Fibroblast of pulmonary artery (primary cell): ENCODE measurements at places on chromosomes 5 and 9.

DNA sequence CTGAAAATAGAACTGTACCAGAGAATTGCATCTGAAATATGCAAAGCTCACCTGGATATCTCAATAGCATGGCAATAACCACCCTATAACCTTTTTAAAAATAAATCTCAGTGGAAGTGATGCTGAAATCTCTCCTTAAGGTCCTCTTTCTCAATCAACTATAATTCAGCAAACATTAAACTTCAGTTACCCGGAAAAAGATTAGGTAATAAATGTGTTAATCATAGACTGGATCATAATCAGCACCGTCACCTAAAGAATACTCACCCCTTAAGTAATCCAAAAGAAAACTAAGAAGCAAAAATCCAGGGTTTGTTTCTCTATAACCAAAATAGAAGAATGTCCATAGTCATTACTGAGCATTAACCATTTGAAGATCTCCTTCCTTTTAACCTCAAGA is 44.3 kb upstream of the DENND4C start:
- no peak for DNase-seq

DNA sequence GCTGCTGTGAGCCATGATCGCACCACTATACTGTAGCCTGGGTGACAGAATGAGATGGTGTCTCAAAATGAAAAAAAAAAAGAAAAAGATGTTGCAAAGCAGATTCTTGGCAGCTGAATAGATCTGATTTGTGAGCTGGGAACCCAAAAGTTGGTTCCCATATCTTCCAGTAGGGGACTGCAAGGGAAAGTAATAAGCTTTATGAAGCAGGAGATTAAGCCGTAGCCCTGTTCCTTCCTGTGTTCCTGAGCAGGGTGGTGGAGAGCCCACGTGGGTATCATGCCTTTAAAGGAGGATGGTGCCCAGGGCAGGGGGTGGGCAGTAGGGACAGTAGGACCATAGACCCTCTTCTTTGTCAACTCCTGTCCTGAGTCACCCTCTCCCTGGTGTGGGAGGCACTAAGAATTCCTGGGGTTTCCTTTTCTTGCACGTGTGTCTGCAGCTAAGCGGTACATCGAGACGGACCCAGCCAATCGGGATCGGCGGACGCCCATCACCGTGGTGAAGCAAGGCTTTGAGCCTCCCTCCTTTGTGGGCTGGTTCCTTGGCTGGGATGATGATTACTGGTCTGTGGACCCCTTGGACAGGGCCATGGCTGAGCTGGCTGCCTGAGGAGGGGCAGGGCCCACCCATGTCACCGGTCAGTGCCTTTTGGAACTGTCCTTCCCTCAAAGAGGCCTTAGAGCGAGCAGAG is 37.9 kb downstream of the STOM start:
- peak; percentile 67 for DNase-seq

DNA sequence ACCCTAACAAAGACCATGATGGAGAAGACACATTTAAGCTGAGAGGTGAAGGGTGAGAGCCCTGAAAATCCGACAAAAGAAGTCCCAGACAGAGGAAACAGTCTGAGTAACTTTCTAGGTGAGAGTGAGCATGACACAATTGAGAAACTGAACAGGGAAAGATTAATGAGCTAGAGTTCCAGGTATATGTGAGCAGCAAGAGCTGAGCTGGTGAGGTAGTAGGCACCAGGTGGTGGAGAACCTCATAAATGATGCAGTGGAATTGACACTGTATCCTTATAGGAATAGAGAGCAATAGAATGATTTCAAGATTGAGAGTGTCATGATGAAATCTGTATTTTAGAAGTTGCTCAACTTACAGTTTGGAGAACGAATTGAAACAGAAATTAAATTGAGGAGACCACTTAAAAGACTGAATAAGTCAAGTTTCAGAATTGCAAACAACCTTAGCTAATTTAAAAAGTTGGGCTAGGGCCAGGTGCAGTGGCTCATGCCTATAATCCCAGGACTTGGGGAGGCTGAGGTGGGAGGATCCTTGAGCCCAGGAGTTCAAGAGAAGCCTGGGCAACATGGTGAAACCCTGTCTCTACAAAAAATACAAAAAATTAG is 89.8 kb downstream of the NREP start:
- no peak for DNase-seq

DNA sequence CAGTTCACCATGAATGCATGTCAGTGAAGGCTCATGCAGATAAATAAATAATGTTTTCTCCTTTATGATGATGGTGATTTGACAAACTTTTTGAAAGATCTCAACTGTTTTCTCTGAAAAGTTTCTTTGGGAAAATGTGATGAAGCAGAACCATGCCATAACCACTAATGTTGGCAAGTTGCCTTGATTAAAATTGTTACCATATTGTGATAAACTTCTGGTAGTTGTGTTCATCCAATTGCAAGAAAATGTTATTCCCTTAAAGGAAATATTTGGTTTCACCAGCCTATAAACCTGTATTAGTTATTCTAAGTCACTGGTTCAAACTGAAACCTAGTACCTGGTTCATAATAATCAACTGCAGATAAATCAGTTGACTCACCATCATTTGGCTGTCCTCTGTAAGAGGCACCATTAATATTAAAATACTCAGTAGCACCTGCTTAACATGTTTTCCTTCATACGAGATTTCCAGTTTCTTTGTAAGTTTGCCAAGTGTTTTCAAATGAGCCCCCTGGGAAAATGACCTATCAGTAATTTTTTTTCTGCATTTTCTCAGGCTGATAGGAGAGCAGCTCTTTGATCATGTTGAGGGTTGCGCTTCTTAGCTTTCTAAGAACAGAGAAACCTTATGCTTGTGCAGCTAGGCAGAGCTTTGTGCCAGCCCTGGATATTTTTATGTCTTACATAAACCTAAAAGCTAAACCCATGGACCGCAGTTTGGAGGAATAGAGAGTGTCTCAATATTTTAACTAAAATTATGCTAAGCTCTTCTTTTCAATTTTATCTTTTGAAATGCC is 88.0 kb downstream of the LURAP1L start:
- DNase-seq = no peak

DNA sequence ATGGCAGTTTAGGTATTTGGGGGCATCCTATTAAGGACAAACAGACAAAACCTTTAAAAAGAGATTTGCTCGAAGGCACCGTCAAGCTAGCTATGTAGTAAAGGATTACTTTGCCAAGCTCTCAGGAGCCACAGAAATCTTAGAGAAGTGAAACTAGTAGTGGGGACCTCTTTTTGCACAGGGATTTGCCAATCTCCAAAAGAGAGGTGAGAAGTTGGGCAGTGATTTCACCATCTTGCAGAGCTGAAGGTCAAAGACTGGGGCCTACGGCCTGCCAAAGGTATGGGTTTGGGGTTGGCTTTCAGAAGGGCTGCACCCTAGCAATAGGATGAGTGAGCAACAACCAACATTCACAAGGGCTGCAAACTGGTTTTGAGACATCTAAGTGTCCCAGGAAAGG is 1.6 kb upstream of the FCN1 start:
- no peak for DNase-seq

DNA sequence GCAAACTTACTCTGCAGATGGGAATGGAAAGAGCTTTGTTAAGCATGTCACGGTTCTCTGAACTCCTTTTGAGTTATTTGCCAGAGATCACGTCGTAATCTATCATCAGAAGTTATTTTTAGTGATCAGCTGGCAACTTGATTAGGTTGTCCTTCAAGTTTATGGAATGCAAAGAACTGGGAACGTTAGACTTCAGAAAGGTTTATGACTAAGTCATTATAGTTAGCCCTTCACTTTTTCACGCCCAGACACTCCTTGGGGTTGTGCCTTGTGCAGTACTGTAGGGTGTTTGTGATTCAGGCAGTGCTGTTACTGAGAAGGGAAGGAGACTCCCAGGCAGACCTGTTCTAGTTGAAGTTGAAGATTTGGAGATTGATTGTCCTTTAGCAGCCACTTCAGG is 26.8 kb upstream of the PHF2 start:
- no peak for DNase-seq

DNA sequence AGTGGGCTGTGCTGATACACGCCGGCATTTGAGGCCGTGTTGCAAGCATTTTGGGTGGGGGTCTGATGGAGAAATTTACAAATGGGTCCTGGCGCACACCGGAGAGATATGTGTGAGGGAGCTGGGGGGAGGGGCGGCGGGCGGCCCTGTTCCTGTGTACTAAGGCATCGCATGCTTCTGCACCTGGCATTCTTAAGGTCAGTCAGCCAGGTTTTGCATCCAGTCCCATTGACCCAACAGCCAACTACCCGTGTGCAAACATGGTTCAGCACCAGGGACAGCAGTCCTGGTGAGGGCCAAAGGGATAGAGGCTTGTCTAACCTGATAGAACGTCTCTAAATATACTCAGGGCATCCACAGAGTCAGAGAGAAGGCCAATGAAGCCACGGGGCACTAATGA is 839 bp downstream of the GABRG2 start:
- DNase-seq = peak; percentile 7

DNA sequence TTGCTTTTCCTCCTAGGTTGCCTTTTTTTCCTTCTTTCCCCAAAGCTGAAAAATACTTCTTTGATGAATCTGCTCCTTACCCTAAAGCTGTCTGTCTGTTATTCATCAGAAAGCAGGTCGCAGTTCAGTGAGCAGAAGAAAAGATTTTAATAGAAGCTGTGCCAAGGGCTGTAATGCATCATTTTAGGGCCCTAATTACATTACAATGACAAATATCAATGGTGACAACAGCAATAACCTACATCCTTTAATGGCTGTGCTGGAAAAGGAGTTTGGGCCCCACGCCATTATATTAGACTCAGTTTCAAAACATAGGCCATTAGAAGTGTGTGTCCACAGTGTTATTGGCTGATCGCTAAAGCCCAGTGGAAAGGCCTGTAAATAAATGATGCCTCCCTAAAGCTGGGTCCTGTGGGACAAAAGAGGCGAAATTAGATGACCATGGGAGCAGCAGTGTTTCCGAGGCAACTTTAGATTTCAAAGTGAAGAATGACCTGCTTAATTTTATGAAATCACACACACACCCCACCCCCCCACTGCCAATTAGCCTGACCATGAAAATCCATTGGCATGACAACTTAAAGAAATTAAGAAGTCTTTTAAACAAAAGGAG is 38.4 kb downstream of the TLE4 start:
- DNase-seq = no peak

GRCh38 chr9:18472841-18473251 is 1.1 kb upstream of the ADAMTSL1 start:
- no peak for DNase-seq

GRCh38 chr9:132525308-132526023 is 56.9 kb upstream of the BARHL1 start:
- no peak for DNase-seq

- no peak for DNase-seq
Observed at GRCh38 chr5:179890751-179891682, 16.7 kb downstream of the TBC1D9B start.

- DNase-seq = peak; percentile 1
Observed at GRCh38 chr5:103174147-103174546, 54.0 kb downstream of the PPIP5K2 start.

DNA sequence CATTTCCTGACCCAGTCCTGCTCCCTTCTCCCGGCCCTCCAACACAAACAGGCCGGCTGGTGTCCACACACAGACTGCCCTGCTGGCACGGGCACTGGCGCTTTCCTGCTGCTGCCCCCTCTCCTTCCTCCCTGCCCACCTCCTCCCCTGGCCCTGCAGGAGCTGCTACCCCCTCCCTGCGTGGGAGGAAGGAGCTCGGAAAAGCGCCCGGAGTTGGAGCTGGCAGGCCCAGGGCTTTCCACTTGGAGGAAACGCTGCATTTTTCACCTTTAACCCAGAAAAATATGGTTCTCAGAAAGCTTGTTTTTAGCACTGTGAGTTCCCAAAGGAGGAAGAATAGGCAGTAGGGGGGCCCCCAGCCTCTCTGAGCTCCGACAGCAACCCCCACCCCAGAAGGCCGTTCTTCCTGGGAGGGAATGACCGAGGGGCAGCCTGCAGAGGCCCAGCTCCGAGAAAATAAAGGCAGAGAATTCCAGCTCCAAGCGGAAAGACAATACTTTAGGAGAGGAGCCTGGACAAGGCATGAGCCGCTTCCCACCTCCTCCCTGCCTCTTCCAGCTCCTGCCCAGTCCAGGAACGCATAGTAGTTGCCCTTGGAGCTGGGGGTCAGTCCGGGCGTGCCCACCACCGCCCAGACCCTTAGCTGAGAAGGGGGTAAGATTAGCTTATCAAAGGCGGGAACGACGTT is 88.9 kb downstream of the LIFR start:
- DNase-seq = peak; percentile 88

DNA sequence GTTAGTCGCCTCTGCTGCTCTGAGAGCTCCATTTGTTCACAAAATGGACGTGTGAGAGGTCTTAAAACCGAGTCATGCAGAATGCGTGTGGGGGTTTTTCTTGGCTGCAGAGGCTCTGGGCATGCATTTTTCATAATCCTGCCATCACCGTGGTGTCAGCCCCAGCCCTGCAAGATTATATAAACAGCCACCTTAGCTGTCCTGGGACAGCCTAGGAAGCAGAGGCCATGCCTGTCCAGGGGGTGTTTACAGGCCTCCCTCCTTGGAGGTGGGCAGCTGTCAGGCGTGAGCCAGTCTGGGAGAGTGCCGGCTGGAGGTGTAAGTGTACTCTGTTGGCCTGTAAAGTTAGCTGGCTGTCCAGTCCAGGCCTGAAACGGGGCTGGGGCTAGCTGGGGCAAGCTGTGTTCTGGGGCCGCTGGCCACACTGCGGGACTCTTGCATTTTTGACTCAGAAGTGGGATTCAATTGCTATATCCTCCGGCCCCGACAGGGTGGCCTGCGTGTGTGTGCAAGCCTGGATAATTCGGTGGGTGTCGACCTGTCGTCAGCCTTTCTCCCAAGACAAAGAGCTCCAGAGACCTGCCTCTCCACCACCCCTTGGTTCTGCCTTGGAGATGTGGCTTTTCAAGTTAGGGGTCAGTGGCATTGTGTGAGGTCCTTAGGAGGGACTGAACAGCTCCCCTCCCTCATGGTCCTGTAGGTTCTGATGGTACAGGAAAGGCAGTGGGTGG is 2.4 kb downstream of the WNK2 start:
- DNase-seq = no peak

DNA sequence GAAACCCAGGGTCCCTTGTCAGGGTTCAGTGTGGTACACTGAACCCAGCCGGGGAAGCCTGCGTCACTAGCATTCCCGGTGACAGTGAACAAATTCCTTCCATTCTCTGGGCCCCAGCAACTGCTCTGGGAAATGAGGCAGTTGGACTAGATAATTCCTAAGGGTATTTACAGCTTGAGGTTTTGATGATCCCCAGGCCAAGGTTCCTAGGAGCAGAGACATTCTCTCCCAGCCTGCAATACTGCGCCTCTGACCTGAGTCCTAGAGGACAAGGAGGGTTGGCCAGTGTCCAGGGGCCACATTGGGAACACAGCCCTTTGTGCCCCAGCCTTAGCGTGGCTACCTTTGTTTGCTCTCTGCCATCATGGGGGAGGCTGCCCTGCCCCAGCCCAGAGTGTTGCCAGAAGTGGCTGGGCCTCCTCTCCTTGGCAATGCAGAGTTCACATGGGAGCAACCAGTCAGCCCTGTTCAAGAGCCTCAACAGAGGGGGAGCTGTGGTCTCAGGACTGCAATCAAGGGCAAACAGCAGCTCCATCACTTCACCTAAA is 178.2 kb downstream of the SEC61B start:
- no peak for DNase-seq

- peak; percentile 94 for DNase-seq
Observed at GRCh38 chr5:41794471-41794870, 75.8 kb downstream of the OXCT1 start.

GRCh38 chr9:16915126-16915831 is 44.8 kb upstream of the BNC2 start:
- DNase-seq = no peak

- DNase-seq = no peak
Observed at GRCh38 chr9:89387197-89387849, 69.0 kb downstream of the SECISBP2 start.

GRCh38 chr9:8332331-8332650 is 532.7 kb upstream of the DMAC1 start:
- DNase-seq = no peak
